ENCODE measurements at places on chromosomes 5 and 9.

DNA sequence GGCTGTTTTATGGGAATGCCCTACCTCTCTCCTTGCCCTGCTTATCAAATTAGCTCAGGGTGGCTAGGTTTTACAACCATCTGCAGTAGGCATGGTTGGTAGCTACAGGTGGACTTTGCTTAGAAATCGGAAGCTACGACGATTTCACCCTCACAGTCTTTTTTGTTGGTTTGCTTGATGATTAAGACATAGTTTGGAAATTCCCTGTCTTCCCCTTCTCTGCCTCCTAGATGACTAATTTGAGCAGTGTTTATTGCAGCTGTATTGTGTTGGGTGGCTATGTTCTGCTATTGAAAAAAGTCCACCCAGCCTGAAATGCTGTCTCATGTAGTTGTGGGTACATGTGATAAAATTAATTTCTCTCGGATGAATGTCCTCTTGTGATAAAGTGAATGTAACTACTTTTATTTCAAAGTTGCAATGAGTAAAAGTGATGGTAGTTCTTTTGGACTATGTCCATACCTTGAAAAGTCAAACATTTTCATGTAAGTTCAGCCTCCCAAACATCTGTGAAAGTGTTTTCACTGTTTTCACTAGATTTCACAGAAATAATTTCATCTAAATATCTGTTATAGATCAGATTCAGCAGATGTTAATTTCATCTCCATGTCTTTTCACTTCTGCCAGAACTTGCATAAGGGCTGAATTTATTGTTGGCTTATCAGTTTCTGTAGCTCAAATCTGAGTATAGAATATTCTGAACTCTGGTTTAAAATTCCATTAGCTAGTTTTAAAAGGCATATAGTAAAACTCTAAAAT lies 37.3 kb upstream of the FYB1 start:
- DNase-seq: peak; percentile 94

- DNase-seq: no peak
Observed at GRCh38 chr9:75069171-75069570, 18.8 kb downstream of the NMRK1 start.

GRCh38 chr9:21653091-21653490 lies 149.3 kb upstream of the MTAP start:
- DNase-seq: no peak

DNA sequence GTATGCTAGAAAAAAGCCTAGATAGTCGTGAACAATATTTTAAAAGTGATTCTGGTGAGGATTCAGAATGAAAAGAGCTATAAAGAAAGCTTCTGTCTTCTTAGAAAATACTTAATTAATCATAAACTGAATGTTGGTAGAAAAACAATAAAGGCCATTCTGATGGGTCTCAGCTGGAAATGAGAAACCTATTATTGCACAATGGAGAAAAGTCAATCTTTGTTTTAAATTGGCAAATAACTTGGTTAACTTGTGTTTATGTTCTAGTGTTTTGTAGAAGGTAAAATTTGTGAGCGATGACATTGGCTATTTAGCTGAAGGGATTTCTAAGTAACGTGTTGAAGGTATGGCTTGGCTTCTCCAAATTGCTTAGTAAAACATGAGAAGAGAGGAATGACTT lies 74.1 kb upstream of the TMED7 start:
- no peak for DNase-seq

- no peak for DNase-seq
Observed at GRCh38 chr5:125926172-125926571, 497.0 kb upstream of the GRAMD2B start.

Data from suppressor macrophage treated with lipopolysaccharide for 1 hour (primary cell).